ENCODE measurements at places on chromosomes 2 and 18. TPM values are rescaled to one million over a fixed set of nuclear protein-coding genes. Genes with fewer than 3 reads are reported as not detected.

DNA sequence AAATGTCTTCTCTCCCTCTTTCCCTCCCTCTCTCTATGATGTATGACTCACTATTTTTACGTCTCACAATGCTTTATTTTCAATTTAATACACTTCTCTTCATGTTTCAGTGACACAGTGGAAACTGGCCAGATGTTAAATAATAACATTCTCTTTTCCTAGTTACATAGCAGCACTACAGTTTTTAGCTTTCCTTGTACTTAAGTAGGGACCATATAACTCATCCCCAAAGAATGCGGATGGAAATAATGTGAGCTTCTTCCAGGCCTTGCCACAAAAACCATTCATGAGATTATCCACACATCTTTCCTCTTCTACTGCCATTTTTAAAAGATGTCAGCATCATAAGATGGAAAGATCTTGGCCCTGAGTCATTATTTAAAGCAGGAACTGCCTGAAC, 789.4 kb downstream of the LRP1B start:
- no peak for DNase-seq

DNA sequence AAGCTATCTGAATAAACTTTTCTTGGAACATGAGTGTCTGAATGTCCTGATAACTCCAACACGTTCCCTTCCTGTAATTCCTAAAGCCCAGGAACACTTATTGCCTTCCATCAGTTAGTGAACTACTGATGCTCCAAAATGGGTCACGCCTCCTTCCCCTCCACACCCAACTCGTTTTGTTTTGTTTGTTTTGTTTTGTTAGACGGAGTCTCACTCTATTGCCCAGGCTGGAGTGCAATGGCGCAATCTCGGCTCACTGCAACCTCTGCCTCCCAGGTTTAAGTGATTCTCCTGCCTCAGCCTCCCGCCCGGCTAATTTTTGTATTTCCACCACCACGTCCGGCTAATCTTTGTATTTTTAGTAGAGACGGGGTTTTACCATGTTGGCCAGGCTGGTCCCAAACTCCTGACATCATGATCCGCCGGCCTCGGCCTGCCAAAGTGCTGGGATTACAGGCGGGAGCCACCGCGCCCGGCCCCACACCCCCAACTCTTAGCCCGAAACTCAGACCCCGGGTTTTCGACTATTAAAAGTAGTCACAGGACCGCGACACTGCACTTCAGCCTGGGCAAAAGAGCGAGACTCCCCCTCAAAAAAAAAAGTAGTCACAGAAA, 774 bp downstream of the IER3IP1 start:
- DNase-seq = no peak

DNA sequence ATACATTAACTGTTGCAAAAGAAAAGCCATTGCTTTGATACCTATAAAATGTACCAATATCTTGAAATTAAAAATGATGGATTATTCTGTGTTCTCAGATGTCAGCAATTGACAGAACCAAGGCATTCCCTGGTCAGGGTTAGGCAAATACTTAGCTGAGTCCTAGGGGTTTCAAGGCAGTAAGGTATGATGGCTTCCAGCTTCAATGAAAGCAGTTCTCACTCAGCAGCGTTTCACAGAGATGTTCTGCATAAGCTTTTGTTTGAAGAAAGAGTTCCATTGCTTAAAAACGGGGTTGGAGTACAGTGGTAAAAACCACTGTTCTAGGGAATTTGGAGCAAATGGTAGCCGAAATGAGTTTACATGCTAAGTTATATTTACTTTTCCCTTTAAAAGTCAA, 17.0 kb upstream of the KANSL1L start:
- no peak for DNase-seq

Gene ANKRD30BL
- not detected for polyA plus RNA-seq

DNA sequence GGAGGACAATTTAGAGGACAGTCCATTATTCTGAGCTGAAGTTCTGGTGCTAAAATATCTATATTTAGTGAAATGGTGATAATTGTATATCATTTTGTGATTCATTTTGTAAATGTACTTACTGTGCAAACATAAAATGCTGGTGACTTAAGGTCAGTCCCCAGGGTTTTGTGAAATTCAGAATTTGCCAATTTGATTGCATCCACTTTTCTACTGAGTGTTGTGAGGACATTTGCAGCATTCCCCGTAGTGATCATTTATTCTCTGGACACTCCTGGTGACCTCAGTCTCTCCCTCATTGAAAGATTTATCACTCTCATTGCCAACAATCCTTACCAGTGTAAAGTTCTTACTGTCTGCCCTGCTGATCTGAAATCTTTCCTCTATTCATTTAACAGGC, 98.2 kb downstream of the SOCS6 start:
- DNase-seq = no peak

Gene AKAIN1
- polyA plus RNA-seq = not detected

- no peak for DNase-seq
Measured at GRCh38 chr2:56449449-56449860, 265.7 kb downstream of the CCDC85A start.

GRCh38 chr2:23145460-23145859, 239.5 kb upstream of the KLHL29 start:
- no peak for DNase-seq

DNA sequence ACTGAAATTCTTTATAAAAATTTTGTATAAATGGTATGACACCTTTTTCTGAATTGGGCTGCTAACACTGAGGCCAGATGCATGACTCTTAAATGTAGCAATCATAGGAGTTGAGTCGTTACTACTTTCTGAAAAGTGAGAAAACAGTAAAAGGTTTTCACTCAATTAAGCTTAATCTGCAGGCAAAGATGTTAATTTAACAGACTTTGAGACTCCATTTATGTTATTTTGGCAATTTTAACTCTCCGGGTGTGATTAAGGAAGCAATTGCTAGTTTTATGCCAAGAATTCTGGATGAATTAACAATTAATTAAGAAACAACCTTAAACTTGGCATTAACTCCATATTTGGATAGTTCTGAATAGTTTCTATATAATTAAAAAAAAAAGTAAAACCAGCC, 104.3 kb downstream of the AGPS start:
- no peak for DNase-seq
